Uterus (tissue), 4 donors: ENCODE measurements at places on chromosomes 2 and 18. TPM values are rescaled to one million over a fixed set of nuclear protein-coding genes. Genes with fewer than 3 reads are reported as not detected.

Gene SERPINB10
- total RNA-seq: not detected

Gene SAG
- total RNA-seq: not detected

Gene NT5DC4
- total RNA-seq: not detected

Gene SLC19A3
- 0.55 TPM for total RNA-seq

Gene CD8B
- total RNA-seq: not detected

Gene RBFA
- total RNA-seq: 40.6 TPM

Gene GKN1
- not detected for total RNA-seq

Gene ZNF24
- 57.2 TPM for total RNA-seq

Gene EXOC6B
- total RNA-seq: 107 TPM

Gene ERFE
- total RNA-seq: 0.83 TPM

Gene ELAC1
- total RNA-seq: 8.0 TPM

Gene GAL3ST2
- total RNA-seq: not detected

Gene ACAA2
- total RNA-seq: 50.5 TPM

Gene PTPRN
- 0.21 TPM for total RNA-seq

Gene TTN
- total RNA-seq: 10.0 TPM

Gene HTR2B
- total RNA-seq: 3.8 TPM

Gene PLCD4
- total RNA-seq: 2.4 TPM

Gene IL1F10
- not detected for total RNA-seq

Gene KYNU
- 2.1 TPM for total RNA-seq

Gene VIL1
- not detected for total RNA-seq

Gene ITGA4
- 0.51 TPM for total RNA-seq

Gene CIB4
- total RNA-seq: not detected

Gene CD8B2
- total RNA-seq: not detected

Gene PRSS56
- total RNA-seq: not detected

Gene FAM110C
- total RNA-seq: 13.2 TPM

Gene CFAP221
- total RNA-seq: 4.4 TPM

Gene RAB31
- 22.9 TPM for total RNA-seq

Gene ERBB4
- total RNA-seq: 13.3 TPM

Gene EFEMP1
- total RNA-seq: 513 TPM

Gene CDK5R2
- total RNA-seq: not detected

Gene GCA
- 16.7 TPM for total RNA-seq

Gene TSPYL6
- not detected for total RNA-seq

Gene AQP12A
- not detected for total RNA-seq

Gene FSIP2
- total RNA-seq: 4.3 TPM

Gene TRIM43
- not detected for total RNA-seq

Gene PAX3
- not detected for total RNA-seq

Gene INHBB
- total RNA-seq: 5.4 TPM

Gene L3MBTL4
- total RNA-seq: 10.8 TPM

Gene SULT1C2
- total RNA-seq: 3.6 TPM

Gene DNAH7
- total RNA-seq: 10.0 TPM

Gene SPR
- total RNA-seq: 4.5 TPM

Gene EDAR
- total RNA-seq: 0.62 TPM

Gene LBX2
- total RNA-seq: 2.9 TPM

Gene ZAP70
- total RNA-seq: 6.4 TPM

Gene BCS1L
- total RNA-seq: 29.9 TPM

Gene SNED1
- total RNA-seq: 18.5 TPM

Gene HOXD3
- 61.2 TPM for total RNA-seq

Gene MOCOS
- 1.4 TPM for total RNA-seq

Gene CREG2
- total RNA-seq: not detected

Gene HOXD9
- total RNA-seq: 78.1 TPM

Gene ALPP
- 0.62 TPM for total RNA-seq

Gene IL1A
- total RNA-seq: 0.41 TPM

Gene SCN9A
- 14.2 TPM for total RNA-seq

Gene RIT2
- not detected for total RNA-seq

Gene COL4A4
- total RNA-seq: 4.1 TPM

Gene E2F6
- 10.2 TPM for total RNA-seq

Gene RPRD1A
- 57.4 TPM for total RNA-seq
